Activated B cell treated with CpG ODN at 0.5 μM for 24 hours (primary cell): ENCODE measurements at places on chromosomes 12 and 14.
A peak's percentile ranks its signal among the peaks of the same experiment; 100 is the strongest.

- H3K36me3 ChIP-seq: no peaks in the 10 kb centered on the region
- no peak for DNase-seq
- peaks cover 10% of the 10 kb centered on the region for H3K4me1 ChIP-seq
- no peak overlapping the region for H3K27ac ChIP-seq
- peaks cover 16% of the 10 kb centered on the region for H3K27me3 ChIP-seq
- peak overlapping the region; percentile 61 for H3K4me3 ChIP-seq
Measured at GRCh38 chr12:48296586-48297282, 54.0 kb downstream of the ZNF641 start.

- H3K4me1 ChIP-seq: no peaks in the 10 kb centered on the region
- H3K27ac ChIP-seq: no peak overlapping the region
- no peak for DNase-seq
- no peaks in the 10 kb centered on the region for H3K27me3 ChIP-seq
Measured at GRCh38 chr12:32087306-32087705, 19.3 kb upstream of the BICD1 start.

DNA sequence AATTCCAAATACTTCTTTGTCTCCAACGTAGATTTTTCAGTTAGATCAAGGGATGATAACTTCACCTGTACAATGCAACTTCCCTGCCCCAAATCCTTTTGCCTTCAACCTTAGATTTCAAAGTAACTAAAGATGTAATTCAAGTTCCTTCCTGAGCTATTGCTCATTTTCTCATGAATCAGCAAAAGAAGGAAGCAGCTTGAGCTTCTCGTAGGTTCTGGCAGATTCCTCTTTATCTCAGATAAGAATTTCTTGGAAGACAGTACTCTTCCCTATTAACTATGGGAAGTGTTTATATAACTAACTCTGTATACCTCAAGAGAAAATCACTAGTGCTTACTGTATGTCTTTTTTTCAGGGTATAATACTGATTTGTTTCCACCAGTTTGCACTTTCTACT, 203.8 kb downstream of the RASSF9 start:
- no peak overlapping the region for H3K4me3 ChIP-seq

DNA sequence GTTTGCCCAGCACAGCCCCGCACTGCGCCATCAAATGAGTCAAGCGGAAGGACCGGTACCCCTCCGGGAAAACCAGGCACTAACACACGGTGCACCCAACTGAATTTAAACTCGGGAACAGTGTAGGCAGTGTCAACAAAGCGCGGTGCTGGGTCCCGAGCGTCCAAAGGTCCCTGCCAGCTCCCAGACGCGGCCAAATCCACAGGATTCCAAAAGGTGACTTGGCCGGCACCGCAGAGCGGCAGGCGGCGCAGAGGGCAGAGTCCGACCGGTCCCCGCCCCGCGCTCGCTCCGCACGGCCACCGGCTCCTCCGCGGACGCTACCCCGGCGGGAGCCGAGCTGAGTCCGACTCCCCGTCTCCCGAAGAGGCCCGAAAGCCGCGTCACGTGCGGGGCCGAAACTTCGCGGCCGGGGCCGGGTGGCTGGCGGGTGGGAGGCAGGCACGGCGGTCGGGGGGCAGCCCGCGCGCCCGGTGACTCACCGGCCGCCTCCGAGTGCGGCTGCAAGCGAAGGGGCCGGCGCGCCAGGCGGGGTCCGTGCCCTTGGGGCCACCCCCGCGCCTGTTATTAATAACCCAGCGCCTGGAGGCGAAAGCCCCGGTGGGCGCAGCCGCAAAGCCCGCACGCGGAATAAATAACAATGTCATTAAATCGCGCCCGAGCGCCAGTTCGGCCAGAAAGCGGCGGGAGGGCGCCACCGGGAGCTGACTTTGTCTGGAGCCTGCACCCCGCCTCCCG, 863 bp downstream of the DENND5B start:
- H3K36me3 ChIP-seq: peaks cover 29% of the 10 kb centered on the region
- H3K4me3 ChIP-seq: peak overlapping the region; percentile 96
- DNase-seq: peak; percentile 75
- no peaks in the 10 kb centered on the region for H3K27me3 ChIP-seq

- H3K4me1 ChIP-seq: peaks cover 39% of the 10 kb centered on the region
- no peak overlapping the region for H3K4me3 ChIP-seq
- no peaks in the 10 kb centered on the region for H3K27me3 ChIP-seq
- H3K27ac ChIP-seq: no peak overlapping the region
Measured at GRCh38 chr14:91237219-91237618, 7.3 kb downstream of the GPR68 start.

- no peak overlapping the region for H3K4me3 ChIP-seq
- H3K36me3 ChIP-seq: no peaks in the 10 kb centered on the region
- no peak overlapping the region for H3K27ac ChIP-seq
- DNase-seq: no peak
Measured at GRCh38 chr12:11412731-11413130, 17.4 kb upstream of the PRB2 start.
